ENCODE measurements at places on chromosomes 6 and 20.

DNA sequence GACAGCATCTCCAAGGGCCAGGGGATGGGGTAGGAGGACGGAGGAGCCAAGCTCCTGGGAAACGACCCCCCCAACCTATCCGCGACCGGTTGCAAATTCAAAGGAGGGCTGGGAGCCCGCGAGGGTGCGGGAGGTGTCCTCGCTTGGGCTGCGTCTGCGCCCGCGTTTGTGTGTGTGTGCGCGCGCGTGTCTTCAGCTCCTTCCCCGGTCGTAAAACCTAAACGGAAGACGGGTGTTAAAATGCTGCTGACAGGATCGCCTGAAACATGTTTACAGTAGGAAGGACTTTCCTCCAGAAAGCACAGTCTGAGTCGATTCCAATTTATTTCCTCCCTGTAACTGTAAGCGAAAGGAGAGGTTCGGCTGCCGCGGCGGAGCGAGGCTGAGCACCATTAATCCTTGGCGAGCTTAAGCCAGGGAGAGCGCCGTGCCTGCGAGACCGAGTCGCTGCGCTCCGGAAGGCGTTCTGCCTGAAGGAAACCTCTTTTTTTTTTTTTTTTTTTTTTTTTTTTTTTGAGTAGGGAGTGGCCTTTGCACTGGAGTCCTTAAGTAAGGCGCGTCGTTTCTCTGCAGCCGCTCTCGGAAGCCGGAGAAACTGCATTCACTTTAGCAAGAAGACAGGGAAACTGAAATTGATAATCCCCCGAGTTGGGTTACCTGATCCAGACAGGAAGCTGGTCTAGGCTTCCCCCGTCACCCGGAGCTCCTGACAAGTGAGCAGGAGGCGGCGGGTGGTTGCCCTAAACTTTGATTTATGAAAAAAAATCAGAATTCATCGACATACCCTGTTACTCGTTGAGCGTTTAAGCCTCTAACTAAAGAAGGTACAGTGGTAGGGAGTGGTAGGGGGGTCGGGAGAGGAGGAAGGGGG, 4.8 kb upstream of the SOX4 start:
- DNase-seq: peak; percentile 95

DNA sequence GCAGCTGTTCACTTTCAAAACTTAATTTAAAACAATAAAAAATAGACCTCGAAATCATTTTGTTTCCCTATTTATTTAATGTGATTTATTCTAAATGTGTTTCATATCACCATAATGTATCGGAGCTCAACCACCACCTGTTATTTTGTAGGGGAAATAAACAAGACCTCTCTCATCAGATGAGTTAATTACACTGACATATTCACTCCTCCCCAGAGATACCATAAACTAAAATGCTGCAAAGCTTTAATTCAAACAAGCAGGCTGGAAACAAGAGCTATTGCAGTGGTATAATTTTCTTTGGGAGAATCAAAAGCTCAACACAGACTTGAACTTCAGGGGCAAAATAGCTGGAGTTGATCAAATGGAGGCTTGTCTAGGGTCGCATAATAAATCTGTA, 303.5 kb upstream of the TSHZ2 start:
- DNase-seq: no peak

DNA sequence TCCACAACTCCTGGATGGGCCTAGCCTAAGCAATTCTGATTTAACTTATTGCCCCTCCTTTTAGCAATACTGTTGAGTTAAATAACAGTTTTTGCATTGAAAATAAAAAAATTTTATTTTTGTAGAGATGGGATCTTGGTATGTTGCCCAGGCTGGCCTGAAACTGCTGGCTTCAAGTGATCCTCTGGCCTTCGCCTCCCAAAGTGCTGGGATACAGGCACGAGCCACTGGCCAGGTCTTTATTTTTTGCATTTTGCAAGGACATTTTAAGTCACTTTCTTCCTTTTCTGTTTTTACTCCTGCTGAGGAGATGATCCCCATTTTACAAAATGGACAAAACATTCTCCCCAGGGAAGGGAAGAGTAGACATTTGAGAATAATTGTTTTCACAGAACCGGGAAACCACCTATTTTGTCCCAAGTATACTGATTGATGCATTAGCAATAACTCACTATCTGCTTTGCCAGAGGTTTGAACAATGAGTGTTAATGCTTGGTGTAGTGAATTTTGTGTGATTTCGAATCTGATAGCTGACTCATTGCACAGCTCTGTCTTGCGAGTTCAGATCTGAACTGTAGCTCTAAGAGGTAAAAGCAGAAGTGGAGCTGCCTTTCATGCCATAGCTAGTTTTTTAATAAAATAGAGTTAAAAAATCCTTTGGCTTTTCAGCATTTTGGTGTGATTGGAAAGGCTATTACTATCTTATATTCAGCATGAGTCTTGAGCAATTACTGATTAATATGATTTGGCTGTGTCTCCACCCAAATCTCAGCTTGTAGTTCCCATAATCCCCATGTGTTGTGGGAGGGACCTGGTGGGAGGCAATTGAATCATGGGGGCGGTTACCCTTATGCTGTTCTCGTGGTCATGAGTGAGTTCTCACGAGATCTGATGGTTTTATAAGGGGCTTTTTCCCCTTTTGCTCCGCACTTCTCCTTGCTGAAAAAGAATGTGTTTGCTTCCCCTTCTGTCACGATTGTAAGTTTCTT, 20.9 kb downstream of the IGF2R start:
- no peak for DNase-seq

GRCh38 chr6:134529921-134530320, 212.0 kb upstream of the SGK1 start:
- no peak for DNase-seq

GRCh38 chr6:157770946-157771345, 52.1 kb upstream of the SNX9 start:
- no peak for DNase-seq

- DNase-seq: peak; percentile 63
Observed at GRCh38 chr6:34067814-34068213, 78.1 kb downstream of the GRM4 start.

GRCh38 chr20:22583773-22584521, 425 bp downstream of the FOXA2 start:
- no peak for DNase-seq

- no peak for DNase-seq
Observed at GRCh38 chr6:132643547-132643946, 15.4 kb downstream of the TAAR1 start.

- DNase-seq: no peak
Observed at GRCh38 chr20:38579219-38579910, 1.6 kb upstream of the ADIG start.

- DNase-seq: peak; percentile 87
Observed at GRCh38 chr6:129671442-129672340, 38.3 kb downstream of the ARHGAP18 start.

- DNase-seq: peak; percentile 96
Observed at GRCh38 chr6:107115695-107116327, 496 bp upstream of the BEND3 start.

GRCh38 chr20:60463798-60464197, 505.6 kb downstream of the CDH26 start:
- DNase-seq: no peak

DNA sequence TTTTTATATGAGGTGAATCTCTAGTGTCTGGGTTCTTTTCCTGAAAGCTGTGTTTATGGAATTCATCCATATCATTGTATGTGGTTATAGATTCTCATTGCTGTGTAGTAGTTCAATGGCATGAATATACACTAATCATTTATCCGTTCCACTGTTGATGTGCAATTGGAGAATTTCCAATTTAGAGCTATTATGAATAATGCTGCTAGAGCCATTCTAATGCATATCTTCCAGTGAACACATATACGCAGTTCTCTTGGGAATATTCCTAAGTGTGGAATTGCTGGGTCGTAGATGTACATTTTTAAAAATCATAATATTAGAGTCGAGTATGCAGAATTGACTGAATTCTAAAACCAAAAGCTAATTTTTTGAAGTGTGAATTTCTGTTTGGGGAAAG, 327.5 kb upstream of the JAG1 start:
- DNase-seq: no peak

- no peak for DNase-seq
Observed at GRCh38 chr6:53735896-53736295, 58.9 kb upstream of the LRRC1 start.

- DNase-seq: peak; percentile 73
Observed at GRCh38 chr20:10453241-10453640, 18.1 kb downstream of the SLX4IP start.
